ENCODE measurements at places on chromosomes 2 and 18.

DNA sequence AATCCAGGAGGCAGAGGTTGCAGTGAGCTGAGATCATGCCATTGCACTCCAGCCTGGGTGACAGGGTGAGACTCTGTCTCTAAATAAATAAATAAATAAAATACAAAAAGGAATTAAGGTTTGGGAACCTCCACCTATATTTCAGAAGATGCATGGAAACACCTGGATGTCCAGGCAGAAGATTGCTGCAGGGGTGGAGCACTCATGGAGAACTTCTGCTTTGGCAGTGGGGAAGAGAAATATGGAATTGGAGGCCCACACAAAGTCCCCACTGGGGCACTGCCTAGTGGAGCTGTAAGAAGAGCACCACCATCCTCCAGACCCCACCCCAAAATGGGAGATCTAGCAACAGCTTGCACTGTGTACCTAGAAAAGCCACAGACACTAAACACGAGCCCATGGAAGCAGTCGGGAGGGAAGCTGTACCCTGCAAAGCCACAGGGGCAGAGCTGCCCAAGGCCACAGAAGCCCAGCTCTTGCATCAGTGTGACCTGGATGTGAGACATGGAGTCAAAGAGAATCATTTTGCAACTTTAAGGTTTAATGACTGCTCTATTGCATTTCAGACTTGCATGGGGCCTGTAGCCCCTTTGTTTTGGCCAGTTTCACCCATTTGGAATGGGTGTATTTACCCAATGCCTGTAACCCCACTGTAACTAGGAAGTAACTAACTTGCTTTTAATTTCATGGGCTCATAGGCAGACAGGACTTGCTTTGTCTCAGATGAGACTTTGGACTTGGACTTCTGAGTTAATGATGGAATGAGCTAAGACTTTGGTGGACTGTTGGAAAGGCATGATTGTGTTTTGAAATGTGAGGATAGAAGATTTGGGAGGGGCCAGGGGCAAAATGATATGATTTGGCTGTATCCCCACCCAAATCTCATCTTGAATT lies 265.3 kb downstream of the ZEB2 start:
- no peak for DNase-seq

GRCh38 chr2:177078855-177079254 lies 133.7 kb upstream of the HNRNPA3 start:
- no peak for DNase-seq

DNA sequence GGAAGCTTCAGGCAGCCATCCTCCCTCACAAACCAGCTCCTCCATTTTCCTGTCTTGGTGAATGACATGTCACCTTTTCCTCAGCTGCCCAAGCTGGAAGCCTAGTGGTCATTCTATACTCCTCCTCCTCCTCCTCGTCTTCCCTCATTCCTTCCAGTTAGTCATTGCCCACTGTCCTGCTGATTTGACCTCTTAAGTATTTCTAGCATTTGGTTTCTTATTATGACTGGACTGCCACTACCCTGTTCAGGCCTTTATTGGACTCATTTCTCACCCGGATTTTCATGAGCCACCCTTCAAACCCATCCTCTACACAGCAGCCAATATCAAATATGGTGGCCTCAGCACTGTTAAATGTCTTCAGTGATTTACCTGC lies 21.9 kb upstream of the MGAT5 start:
- DNase-seq = no peak

GRCh38 chr2:9573013-9573720 lies 17.5 kb upstream of the ADAM17 start:
- no peak for DNase-seq

- no peak for DNase-seq
These were observed 15.5 kb upstream of the CACNB4 start for GRCh38 chr2:152114366-152114765.

GRCh38 chr2:64284751-64285150 lies 140.5 kb upstream of the PELI1 start:
- DNase-seq = no peak

DNA sequence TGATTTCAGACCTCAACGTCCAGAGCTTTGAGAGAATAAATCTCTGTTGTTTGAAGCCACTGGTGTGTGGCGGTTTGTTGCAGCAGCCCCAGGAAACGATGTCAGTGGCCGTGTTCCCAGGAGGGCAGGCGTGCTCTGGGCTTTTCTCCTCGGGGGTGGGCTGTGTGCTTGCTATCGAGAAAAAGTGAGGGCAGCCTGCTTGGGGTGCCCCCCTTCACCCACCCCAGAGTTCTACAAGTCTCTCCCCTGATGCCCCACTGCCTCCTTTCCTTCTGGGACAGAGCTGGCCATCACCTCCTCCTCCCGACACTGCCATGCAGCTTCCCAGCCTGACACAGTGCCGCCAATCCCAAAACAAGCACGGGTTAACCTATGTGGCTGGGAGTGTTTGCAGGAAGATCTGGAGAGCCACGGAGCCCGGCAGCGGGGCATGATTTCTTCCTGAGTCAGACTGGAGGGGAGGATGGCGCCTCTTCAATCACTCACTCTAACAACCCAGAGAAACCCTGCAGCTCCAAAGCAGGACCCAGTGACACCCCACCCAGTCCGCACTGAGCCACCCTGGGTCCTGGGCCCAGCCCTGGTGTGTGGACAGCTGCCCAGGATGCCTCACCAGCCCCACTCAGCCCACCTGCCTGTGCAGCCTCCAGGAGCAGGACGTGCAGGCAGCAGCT lies 213.7 kb upstream of the RAB6C start:
- no peak for DNase-seq

DNA sequence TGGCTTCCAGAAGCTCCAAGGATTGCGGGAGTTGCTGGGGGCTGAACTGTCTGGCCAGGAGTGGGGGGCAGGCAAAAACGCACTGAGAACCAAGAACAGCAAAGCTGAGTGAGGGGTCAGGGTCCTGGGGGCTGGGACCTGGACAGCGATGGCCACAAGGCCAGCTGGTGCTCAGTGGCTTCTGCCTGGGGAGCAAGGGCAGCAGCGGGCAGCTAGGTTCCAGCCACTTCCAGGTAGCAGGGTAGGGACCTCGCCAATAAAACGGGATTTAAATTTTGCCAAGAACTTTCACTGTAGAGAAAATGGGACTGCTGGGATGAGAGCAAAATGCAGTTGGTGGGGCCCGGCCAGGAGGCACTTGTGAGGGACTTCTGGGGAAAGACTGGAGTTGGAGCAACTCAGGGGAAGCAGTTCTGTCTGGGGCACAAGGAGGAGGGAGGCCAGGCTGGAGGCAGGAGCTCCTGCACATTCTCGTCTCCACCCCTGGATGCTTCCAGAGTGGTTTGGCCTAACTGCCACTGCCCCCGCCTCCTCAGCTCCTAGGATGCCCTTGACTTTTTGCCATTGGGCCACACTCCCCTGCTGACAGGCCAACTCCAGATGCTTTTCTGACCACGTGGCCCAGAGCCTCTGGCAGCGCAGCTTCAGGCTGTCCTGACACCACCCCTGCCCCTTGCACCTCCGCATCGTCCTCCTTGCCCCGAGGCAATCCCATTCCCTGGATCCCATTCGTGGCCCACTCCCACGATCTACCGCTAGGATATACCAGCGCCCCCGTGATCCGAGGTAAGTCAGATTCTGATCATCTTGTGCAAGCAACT lies 5.5 kb upstream of the CCDC74A start:
- DNase-seq = no peak

DNA sequence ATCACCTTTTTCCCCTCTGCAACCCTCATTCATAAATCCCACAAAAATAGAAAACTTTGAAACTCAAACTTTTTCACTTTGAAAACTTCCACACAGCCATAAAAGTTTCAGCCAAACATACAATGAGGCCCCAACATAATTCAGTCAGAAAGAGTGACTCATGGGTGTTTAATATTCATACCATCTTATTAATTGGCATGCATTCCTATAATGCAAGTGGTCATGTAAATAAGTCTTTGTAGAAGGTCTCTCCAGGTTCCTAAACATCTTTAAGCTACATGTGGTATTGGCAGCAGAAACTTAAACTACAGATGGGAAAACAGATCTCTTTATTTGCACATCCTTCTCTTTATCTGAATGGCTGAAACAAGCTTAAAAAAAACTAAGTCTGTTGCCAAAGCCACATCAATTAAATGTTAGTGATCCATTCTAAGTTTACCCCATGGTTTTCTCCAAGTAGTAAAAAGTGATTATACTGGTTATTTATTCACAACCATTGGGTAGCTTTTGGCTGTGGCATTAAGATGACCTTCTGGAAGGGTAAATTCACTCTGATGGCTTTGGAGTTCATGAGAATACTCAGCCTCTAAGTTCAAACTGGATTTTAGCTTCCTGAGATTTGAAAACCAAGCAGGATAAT lies 70.2 kb upstream of the LYPD1 start:
- no peak for DNase-seq

DNA sequence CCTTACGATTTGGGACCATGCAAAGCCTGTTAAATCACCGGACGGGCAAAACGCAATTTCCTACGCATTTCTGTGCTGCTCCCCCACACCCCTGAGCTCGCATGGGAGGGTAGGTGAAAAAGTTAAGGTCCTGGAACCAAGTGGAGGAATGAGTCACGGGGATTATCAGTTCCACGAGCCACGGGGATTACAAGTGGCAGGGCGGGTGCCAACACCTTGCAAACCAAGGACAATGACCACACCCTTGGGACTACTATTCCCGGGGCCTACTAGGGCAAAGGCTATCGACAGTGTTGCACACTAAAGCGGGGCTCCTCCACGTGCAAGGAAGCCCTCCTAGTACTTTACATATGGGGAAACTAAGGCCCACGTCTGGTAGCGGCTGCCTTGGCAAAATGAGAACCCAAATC lies 447 bp downstream of the RETSAT start:
- peak; percentile 1 for DNase-seq

GRCh38 chr18:5057386-5058348 lies 139.4 kb downstream of the AKAIN1 start:
- DNase-seq = peak; percentile 38

GRCh38 chr2:39513641-39514094 lies 76.6 kb upstream of the MAP4K3 start:
- DNase-seq = peak; percentile 67
